ENCODE measurements at places on chromosomes 6 and 20. TPM values are rescaled to one million over a fixed set of nuclear protein-coding genes. Genes with fewer than 3 reads are reported as not detected.

GRCh38 chr6:43386492-43386891 lies 17.0 kb upstream of the ZNF318 start:
- DNase-seq: no peak

DNA sequence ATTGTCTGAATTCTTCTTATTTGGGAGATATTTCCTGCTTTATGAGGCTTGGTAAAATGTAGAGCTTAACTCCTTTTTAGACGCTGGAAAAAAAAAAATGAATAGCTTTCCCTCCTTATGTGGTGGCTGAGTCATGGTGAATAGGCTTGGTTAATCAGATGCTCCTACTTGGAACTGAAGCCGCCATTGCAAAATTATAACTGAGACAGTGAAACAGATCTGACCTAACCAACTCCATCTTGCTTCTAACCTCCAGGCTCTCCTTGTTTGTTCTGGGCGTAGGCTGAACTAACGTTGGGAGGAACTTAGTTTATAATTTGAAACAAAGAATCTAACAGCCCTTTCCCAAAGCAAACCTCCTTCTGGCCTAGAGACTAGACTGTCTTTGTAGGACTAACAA lies 43.2 kb upstream of the PLCB4 start:
- DNase-seq: peak; percentile 33

GRCh38 chr6:43766500-43766853 lies 3.5 kb upstream of the VEGFA start:
- no peak for DNase-seq

DNA sequence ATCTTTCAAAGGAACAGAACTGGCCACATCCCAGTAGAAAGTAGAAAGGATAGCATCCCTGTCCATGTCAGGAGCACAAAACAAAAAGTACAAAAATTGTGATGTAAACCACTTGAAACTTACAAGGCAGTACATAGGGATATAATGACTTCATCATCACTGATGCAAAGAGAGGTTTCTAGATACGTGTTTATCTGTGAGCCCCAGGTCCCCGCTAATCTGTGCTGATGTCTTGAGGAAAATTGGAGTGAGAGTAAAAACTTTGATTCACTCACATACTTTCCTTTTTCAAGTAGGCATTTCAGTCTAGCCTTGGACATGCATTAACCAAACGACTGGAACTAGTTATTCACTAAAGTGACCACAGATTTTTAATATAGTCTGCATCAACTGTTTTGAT lies 216.7 kb upstream of the QKI start:
- no peak for DNase-seq

DNA sequence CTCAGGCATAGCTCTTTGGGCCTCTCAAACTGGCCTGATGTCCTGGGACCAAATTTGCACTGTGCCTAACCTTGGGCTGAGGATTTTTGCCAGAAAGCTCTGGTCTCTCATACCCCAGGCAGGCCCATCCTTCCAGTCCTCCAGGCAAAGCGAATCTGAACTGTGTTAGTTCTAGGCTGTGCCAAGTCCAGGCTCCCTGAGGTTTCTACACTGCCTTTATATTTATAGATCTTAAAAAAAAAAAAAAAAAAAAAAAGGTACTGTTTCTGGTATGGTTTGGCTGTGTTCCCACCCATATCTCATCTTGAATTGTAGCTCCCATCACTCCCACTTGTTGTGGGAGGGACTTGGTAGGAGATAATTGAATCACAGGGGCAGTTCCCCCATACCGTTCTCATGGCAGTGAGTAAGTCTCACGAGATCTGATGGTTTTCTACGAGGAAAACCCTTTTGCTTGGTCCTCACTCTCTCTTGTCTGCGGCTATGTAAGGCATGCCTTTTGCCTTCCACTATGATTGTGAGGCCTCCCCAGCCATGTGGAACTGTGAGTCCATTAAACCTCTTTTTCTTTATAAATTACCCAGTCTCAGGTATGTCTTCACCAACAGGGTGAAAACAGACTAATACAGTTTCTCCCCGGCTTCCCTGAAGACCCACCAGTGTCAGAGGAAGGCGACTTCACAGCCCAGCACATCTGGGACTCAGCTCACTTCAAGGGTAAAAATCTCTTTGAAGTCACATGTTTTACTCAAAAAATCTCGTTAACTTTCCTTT lies 39.0 kb upstream of the TBXT start:
- no peak for DNase-seq

GRCh38 chr6:33053230-33053629 lies 20.2 kb downstream of the HLA-DPA1 start:
- DNase-seq: no peak

DNA sequence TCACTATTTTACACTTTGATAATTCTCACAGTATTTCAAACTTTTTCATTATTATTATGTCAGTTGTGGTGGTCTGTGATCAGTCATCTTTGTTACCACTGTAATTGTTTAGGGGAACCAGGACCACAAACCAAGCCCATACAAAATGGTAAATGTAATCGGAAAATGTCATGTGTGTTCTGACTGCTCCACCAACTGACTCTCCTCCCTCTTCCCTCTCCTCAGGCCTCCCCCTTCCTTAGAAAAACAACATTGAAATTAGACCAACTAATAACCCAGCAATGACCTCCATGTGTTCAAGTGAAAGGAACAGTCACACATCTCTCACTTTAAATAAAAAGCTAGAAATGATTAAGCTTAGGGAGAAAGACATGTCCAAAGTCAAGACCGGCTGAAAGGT lies 63.8 kb downstream of the GMDS start:
- DNase-seq: no peak

GRCh38 chr6:54098450-54099044 lies 12.7 kb upstream of the MLIP start:
- no peak for DNase-seq

GRCh38 chr6:163207431-163208383 lies 206.8 kb upstream of the QKI start:
- no peak for DNase-seq

DNA sequence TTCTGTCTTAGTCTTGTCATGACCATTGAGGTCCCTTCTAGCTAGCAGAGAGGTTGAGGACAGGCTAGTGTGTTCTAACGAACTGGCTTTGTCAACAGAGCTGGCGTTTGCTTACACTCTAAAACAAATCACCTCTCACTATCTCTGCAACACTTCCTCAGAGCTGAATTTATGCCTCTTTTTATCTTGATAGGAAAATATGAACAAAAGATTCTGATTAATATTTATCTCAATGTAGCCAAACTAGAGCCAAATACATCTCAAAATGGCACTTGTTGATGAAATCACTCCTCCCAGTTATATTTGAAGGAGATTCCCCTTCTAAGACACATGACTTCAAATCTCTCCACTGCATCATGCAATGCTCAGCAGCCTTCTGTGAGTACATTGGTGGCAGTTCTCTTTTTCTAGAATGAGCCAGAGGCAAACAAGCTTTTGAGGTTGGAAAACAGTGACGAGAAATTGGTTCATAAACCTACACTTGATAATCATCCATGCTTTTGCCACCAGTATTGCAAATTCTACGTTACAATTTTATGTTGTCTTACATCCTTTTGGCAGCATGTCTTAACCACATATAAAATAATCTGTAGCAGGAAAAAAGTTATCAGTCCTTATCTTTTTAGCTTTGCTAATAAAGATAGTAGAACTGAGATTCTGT lies 615.7 kb upstream of the CITED2 start:
- DNase-seq: peak; percentile 79

The APCDD1L gene
- 2.9 TPM for total RNA-seq

The STMND1 gene
- total RNA-seq: not detected

The OR2B2 gene
- not detected for total RNA-seq

The KHDRBS2 gene
- not detected for total RNA-seq

The TMEM170B gene
- 2.3 TPM for total RNA-seq

The DEFB129 gene
- total RNA-seq: not detected

The GTSF1L gene
- not detected for total RNA-seq

The GINS1 gene
- 7.4 TPM for total RNA-seq

The PEX3 gene
- total RNA-seq: 24.6 TPM

All from fibroblast of villous mesenchyme (primary cell).